ENCODE measurements at places on chromosomes 12 and 14.

- DNase-seq, result no peak
These were observed 393.9 kb downstream of the PAWR start for GRCh38 chr12:79296871-79297270.

GRCh38 chr14:69895109-69895508 lies 15.9 kb downstream of the SMOC1 start:
- no peak for DNase-seq

- DNase-seq, result no peak
These were observed 12.2 kb downstream of the ITPK1 start for GRCh38 chr14:93103392-93104080.

GRCh38 chr12:90299666-90300065 lies 591.0 kb upstream of the ATP2B1 start:
- DNase-seq, result no peak

GRCh38 chr14:68501614-68502052 lies 291.2 kb downstream of the ZFP36L1 start:
- DNase-seq, result no peak

DNA sequence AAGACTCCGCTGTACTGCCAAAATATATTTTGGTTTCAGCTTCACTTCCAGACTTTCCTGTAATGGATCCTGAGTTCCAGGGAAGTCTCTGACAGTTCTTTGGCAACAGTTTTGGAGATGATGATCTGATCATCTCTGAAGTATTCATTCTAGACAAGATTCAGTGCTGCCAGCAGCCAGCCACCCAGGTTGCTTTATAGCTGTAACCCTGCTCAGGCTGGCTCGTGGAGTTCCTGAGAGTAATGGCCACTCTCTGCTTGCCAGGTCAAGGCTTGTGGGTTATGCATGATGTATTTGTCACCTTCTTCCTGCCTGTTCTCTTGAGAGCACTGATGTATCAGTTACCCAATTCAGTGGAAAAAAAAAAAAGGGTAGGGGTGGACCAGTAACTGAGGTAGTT lies 124.3 kb downstream of the PPHLN1 start:
- no peak for DNase-seq

DNA sequence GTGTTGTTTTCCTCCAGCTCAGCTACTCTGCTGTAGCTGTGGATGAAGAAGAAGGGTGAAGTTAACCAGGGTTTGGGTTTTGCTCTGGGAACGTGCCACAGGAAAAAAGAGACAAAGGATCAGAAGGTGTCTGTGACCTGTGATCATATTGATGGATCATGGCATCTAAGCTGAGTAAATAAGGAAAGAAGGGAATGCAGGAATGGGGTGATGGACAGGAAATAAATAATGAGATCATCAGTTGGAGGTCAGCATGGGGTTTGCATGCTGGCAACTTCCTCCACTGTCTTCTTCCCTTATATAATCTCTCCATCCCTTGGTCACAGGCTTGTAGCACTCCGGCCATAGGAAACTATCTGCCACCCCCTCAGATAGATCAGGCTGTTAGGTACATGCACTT lies 430.3 kb upstream of the PDE3A start:
- no peak for DNase-seq

GRCh38 chr12:107411792-107412535 lies 273.6 kb upstream of the PWP1 start:
- no peak for DNase-seq

- no peak for DNase-seq
These were observed 33.3 kb upstream of the BCAT1 start for GRCh38 chr12:24982250-24982649.

DNA sequence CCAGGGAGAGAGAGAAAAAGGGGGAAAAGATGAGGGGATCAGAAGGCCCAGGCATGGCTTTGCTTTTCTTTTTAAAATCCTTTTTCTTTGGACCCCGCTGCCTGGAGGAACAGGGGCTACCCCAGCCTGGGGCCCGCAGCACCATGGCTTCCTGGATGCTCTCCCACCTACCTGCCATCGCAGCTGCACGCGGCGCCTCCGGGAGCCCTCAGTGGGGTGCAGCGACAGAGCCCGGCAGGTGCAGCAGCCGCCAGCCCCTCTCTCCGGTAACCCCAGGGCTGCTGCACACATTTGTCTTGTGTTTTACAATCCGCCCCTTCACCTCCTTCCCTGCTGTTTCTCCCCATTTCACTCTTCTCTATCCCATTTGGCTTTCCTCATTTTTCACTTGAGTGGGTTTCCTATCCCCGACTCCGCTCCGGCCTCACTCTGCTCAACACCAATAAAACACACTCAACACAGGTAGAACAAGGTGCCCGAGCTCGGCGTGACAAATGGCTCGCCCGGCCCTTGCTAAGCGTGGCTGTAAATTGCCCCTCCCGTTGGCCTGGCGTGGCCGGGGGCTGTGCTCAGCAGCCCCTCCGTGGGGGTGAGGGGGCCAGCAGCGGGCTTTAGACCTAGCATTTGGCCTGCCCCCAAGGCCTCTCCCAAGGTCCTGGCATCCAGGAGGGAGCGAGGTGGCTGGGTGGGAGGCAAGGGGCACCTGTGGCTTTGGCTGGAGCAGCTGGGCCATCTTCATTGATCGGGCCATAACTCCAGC lies 52.6 kb upstream of the GPATCH2L start:
- no peak for DNase-seq

DNA sequence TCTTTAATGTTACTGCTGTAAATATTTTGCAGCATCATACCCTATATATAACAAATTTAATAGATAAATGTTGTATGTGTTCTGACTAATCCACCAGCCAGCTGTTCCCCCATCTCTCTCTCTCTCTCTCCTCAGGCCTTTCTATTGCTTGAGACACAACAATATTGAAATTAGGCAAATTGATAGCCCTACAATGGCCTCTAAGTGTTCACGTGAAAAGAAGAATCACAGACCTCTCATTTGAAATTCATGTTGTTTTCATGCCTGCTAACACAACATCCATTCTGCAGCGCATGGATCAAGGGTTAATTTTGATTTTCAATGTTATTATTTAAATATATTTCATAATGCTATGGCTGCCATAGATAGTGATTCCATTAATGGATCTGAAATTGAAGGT lies 1.8 kb upstream of the FSCB start:
- no peak for DNase-seq

- DNase-seq, result no peak
These were observed 9.7 kb downstream of the CEP170B start for GRCh38 chr14:104874571-104875411.

DNA sequence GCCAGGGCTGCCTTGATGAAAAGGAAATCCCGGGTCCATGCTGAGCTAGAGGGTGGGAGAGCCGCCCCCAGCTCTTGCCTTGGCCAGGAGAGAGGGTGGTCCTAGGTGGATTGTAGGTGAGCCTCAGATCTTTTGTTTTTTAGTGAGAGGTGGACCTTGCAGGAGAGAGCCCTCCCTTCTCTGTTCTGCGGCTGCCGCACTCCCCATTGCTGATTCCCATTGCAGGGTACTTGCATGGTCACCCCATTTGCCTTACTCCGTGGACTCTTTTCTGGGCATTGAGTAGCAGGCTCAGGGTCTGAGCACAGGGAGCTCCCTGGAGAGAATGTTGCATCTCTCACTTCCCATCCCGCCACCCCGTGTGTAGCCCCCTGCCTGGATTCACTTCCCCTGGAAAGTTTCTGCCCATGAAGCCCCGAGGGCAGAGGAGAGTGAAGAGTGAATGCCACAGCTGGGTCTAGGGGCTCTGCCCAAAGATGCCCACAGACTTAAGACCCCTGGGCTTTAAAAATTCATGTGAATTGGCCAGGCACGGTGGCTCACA lies 10.2 kb downstream of the VASH1 start:
- no peak for DNase-seq

- DNase-seq, result no peak
These were observed 23.8 kb downstream of the PIK3C2G start for GRCh38 chr12:18285161-18285560.

GRCh38 chr12:30811966-30812365 lies 57.2 kb upstream of the CAPRIN2 start:
- DNase-seq, result no peak

- DNase-seq, result no peak
These were observed 89.0 kb downstream of the C14orf39 start for GRCh38 chr14:60396718-60397343.

DNA sequence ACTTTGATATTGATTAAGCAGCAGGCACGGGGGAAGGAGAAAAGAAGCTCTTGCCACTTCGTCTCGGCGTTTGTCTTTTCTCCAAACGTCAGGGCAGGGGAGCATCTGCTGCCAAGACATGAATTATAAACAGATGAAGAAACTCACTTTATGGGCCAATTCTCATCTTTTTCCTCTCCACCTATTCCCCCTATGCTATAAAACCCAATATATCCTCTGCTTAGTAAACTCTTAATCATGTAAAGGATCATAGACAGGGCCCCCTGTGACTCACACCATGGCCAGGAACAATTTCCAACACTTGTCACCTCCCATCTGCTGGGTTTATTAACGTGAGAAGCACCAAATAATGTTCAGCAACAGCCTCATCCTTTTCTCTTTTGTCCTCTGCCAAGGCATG lies 1092.1 kb upstream of the TMEM132C start:
- DNase-seq, result no peak

- DNase-seq, result no peak
These were observed 161.6 kb downstream of the PIK3C2G start for GRCh38 chr12:18422871-18423270.

DNA sequence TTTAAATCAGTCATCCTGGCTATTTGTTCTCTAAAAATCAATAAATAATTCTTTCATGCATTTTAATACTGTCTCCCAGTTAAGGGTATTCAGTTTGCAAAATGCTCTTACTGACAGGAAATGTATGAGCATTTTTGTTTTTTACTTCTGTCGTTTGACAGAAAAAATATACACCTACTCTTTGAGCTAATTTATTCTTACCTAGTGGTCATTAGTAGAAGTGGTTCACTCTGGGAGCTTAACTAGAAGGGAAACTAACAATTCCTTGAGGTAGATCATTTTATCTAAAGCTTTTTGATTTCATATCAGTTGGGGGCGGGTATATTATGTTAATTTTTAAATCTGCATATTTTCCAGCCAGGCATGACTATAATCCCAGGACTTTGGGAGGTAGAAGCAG lies 33.8 kb upstream of the PAPLN start:
- no peak for DNase-seq

All from omental fat pad (tissue), 4 donors.